ENCODE measurements at places on chromosomes 3 and 15.

GRCh38 chr15:59543721-59544547 is 67.6 kb upstream of the GCNT3 start:
- DNase-seq = no peak

- no peak for DNase-seq
These were observed 113.5 kb upstream of the SLC7A14 start for GRCh38 chr3:170699158-170700053.

GRCh38 chr3:127368186-127369032 is 80.6 kb upstream of the PRR20G start:
- peak; percentile 76 for DNase-seq

GRCh38 chr3:127525373-127525772 is 65.2 kb downstream of the TPRA1 start:
- DNase-seq = peak; percentile 66

GRCh38 chr15:35071106-35071505 is 14.0 kb downstream of the NANOGP8 start:
- DNase-seq = no peak

GRCh38 chr3:25156626-25157025 is 271.4 kb upstream of the RARB start:
- no peak for DNase-seq

DNA sequence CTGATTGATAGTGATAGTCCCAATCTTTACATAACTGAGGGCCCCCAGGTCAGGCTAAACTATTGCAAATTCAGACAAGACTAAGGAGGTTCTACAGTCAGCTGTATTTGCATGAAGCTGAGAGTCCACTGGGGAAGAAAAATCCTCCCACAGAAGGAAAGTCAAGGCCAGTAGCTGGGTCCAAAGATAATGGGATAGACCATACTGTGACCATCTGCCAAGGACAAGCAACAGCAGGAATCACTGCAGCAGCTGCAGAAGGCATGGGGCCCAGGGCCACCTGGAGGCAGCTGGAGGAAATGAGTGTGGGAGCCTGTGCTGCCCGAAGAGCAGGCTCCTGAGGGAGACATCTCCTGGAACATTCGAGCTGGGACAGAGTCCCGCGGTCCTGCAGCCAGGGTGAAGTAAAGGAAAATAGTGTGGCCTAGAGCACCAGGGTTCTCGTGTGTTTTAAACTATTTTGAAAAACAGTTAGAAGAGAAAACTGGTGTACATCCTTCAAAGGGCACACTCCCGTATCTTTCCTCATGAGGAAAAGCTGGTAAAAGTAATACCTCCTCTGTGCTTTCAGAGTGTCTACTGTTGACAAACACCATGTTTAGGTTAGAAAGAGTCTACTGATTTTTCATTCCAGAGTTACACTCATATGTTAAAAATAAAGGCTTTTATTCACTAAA is 13.2 kb upstream of the TMEM212 start:
- DNase-seq = peak; percentile 84

DNA sequence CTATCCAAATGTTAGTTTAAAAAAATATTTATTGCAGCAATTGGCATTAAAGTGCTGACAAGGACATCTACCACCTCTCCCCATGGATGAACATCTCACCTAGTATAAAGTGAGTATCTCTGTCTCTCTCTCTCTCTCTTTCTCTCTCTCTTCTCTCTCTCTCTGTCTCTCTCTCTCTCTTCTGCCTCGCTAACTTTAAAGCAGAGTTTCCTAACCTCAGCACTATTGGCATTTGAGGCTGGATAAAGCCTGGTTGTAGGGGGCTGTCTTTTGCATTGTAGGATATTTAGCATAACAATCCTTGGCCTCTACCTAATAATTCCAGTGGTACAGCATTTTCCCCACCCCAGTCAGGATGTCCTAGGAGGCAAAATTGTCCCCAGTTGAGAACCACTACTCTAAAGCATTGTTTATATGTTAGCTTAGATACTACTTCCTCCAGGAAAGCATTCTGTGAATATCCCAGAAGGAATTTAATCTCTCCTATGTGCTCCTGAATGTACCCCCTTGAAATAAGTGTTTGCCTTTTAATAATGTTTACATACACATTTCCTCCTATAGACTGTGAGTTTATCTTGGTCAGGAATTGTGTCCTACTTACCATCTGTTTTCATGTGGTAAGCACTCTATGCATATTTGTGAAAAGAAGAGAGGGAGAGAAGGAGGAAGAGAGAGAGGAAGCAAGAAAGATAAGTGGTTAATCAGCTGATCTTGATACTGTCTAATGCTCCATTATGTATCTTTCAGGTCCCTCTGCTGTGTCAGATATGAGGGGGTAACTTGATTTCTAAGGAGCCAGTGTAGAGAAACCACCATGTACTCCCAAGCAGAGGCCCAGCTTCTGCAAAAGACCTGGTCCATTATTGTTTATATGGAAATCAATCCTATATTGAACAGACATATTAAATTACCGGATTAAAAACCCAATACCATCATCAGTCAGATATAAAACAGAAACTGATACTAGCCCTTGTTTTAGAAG is 346.6 kb downstream of the RBMS3 start:
- DNase-seq = no peak

GRCh38 chr3:24315356-24315755 is 179.3 kb downstream of the THRB start:
- no peak for DNase-seq

- no peak for DNase-seq
These were observed 63.4 kb downstream of the OPA1 start for GRCh38 chr3:193656445-193656844.

DNA sequence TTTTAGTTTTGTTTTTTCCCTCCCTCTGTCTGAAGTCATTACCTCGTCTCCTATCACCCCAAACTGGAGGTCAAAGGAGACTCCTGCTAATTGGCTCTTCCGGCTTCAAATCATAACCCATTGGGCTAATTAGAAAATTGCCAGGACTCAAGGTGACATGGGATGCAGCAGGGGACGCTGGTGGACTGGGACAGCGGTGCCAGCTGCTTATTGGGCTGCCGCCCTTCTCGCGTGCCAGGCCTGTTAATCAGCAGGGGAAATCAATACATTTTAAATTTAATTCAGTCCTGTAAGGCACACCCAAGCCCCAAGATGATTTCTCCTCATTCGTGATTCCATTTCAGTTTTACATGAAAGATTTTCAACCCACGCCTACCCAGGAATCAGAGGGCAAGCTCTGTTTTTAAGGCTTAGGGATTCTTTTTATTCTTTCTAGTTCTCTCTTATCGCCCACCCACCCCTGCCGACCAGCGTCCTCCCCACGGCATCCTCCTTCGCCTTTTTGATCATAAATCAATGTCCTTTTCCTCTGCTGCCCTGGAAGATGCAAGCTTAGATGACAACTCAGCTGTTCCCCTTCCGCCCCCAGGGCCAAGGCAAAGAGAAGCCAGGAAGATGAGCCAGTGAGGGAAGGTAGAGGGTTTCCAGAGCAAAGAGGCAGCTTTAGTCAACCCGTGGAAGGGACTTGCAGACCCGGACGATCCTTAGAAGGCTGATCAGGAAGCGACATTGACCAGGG is 329.6 kb downstream of the UACA start:
- peak; percentile 16 for DNase-seq

DNA sequence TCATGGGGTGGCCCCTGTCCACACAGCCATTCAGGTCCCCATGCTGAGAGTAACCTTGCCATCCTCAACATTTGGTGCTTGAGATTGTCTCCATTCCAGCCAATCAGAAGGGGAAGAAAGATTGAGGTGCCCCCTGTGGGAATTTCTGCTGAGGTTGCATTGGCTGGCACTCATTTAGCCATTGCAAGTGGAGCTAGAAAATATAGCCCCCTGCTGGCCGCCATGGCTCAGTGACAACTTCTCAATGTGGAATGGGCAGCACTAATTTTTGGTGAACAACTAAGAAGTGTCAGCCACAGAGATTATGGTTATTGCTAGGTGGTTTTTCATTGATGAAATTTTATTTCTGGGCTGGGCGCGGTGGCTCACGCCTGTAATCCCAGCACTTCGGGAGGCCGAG is 22.0 kb downstream of the COL6A6 start:
- DNase-seq = peak; percentile 39

DNA sequence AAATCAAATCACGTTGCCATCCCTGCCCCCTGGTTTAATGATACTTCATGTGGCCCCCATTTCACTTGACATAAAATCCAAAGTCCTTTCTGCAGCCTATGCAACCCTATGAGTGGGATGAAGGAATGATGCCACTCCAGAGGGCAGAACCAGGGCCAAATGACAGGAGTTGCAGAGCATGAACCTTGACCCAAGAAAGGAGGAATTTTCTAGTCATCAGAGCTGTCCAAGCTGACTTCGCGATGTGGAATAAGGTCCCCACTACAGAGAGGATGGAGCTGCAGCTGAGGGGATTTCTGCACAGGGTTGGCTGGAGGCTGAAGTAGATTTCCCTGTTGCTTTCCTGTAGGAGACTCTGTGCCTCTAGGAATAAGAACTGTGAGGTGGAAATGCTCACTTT is 15.8 kb upstream of the EPHB3 start:
- no peak for DNase-seq

DNA sequence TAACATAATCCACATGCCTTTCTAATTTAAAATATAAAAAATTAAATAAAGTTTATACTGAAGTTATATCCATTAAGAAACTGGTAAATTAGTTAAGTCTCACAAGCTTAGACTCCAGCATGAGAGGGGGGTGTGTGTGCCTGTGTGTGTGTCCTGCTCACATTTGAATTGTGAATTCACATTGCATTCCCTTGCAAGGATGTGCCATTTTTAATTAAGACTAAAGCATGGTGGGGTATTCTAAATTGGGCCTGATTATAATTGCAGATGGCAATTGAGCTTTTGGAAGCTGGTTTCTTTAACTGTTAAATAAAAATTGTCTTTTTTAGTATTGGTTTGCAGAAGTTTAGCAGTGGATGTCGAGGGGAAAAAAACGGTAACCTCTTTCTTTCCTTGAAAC is 56.9 kb downstream of the PTPRG start:
- DNase-seq = no peak

DNA sequence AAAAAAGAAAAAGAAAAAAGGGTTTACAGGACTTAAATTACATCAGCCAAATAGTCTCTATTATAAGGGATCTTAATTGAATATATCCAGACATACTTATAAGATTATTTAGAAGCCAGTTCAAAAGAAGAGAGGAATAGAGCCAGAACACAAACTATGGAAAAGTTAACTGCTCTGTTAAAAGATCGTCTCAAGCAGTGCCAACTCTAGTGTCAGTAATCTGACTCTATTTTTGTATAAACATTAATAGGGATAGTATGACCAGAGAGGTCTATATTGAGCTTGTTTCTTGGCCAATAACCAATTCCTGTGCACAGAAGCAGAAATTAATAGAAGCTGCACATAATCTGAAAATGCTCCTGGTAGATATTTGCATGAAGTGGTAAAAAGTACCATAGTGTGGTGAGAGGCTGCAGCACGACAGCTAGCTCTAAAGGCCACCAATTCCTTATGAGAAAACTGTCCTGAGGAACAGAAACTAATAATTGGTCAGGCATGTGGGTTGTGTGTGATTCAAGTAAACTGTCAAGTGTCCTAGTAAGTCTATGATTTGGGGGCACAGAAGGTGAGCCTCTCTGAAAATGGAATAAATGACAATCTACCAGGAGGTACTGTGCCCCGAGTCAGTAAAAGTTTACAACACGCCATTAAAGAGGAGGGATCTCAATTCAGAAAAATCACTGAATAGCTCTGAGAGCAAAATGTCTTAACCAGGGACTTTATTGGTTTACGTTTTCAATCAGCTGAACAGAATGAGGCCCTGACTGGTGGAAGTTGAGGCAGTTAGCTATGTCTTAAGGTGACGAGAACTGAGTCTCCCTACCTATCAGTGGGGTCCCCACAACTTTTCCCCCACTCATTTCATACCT is 51.5 kb upstream of the NANOGP8 start:
- DNase-seq = no peak

DNA sequence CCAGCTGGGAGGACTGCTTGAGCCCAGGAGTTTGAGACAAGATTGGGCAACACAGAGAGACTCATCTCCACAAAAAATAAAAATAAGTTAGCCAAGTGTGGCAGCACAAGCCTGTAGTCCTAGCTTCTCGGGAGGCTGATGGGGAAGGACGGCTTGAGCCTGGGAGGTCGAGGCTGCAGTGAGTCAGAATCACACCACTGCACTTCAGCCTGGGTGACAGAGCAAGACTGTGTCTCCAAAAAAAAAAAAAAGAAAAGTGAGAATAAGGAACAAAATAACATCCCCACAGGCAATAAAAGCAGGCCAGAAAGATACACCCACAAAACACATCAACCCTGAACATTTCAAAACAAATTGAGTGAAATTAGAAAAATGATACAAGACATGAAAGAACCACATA is 48.7 kb upstream of the OCA2 start:
- DNase-seq = no peak

DNA sequence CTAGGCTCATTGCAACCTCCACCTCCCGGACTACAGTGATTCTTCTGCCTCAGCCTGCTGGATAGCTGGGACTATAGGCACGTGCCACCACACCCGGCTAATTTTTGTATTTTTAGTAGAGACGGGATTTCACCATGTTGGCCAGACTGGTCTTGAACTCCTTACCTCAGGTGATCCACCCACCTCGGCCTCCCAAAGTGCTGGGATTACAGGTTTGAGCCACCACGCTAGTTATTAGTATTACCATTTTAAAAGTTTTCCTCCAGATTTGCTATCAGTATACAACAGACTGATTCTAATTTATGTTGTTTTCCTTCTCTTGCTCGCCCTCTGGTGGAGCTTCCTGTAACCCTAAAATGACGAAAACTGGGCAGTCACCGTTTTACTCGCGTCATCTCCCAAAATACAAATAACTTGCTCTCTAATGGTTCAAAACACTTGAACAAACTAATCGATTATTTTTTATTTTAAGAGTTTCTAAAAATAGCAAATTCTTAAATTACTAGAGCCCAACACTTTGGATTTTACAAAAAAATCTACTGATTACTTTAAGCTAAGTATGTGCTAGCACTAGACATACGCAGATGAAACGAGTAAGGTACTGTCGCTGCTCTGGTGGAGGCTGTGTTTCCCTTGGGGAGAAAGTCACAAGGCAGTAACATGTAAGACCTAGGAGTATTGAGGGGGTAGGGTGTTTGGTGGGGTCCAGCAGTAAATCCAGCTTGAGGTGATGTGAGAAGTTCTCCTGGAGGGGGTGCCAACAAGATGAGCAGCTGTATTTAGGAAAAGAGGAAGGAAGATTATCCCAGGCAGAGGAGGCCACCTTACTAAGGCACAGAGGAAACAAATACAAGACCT is 203.3 kb downstream of the MBNL1 start:
- peak; percentile 31 for DNase-seq
